Stomach (tissue), 19 donors: ENCODE measurements at places on chromosomes 16 and 17.
A peak's percentile ranks its signal among the peaks of the same experiment; 100 is the strongest.

DNA sequence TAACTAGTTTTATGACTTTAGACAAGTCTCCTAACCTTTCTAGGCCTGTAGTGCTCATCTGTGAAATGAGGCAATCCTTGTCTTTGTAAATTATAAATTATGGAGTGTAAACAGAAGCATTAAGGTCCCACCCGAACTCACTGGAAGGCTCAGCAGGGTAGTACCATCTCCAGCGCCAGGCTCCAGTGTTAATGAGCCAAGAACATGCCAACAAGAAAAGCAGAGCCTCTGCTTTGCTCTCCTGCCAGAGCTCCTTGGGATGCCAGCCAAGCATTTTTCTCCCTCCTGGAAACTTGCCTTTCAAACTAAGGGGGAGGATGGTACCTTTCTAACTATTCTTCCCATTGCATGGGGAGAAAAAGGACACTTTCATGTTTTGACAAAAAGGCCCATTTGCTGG lies 14.9 kb downstream of the LIMD2 start:
- no peak overlapping the region for H3K27ac ChIP-seq
- H3K36me3 ChIP-seq: peaks cover 90% of the 10 kb centered on the region
- H3K27me3 ChIP-seq: no peaks in the 10 kb centered on the region
- DNase-seq: peak; percentile 56
- peaks cover 32% of the 10 kb centered on the region for H3K4me1 ChIP-seq

DNA sequence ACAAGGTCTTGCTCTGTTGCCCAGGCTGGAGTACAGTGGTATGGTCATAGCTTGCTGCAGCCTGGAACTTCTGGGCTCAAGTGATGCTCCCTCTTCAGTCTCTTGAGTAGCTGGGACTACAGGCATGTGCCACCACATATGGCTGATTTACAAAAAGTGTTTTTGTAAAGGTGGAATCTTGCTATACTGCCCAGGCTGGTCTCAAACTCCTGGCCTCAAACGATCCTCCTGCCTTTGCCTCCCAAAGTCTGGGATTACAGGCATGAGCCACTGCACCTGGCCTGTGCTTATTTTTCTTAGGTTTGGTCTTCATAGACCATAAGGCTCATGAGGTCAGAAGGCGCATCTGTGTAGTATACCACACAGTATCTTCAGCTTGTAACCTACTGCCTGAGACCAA lies 5.3 kb downstream of the CLEC19A start:
- no peaks in the 10 kb centered on the region for H3K36me3 ChIP-seq
- no peak for DNase-seq
- H3K4me3 ChIP-seq: no peak overlapping the region
- no peak overlapping the region for H3K27ac ChIP-seq
- H3K27me3 ChIP-seq: no peaks in the 10 kb centered on the region

- no peak overlapping the region for H3K27ac ChIP-seq
- no peak for DNase-seq
- H3K27me3 ChIP-seq: no peaks in the 10 kb centered on the region
Observed at GRCh38 chr17:63843910-63844677, 1.6 kb upstream of the SMARCD2 start.

- no peak for DNase-seq
- no peak overlapping the region for H3K27ac ChIP-seq
- H3K4me3 ChIP-seq: no peak overlapping the region
- no peaks in the 10 kb centered on the region for H3K27me3 ChIP-seq
- H3K36me3 ChIP-seq: no peaks in the 10 kb centered on the region
Observed at GRCh38 chr17:72706396-72706981, 386.0 kb downstream of the SLC39A11 start.
